ENCODE measurements at places on chromosomes 1 and 21. TPM values are rescaled to one million over a fixed set of nuclear protein-coding genes. Genes with fewer than 3 reads are reported as not detected.

GRCh38 chr1:36467700-36468455 is 3.7 kb upstream of the MRPS15 start:
- peaks cover 21% of the 10 kb centered on the region for H3K4me1 ChIP-seq
- H3K27me3 ChIP-seq, result no peaks in the 10 kb centered on the region
- H3K4me3 ChIP-seq, result no peak overlapping the region
- no peak overlapping the region for H3K27ac ChIP-seq
- DNase-seq, result no peak

- H3K27ac ChIP-seq, result peak overlapping the region; percentile 85
- H3K4me1 ChIP-seq, result peaks cover 25% of the 10 kb centered on the region
- H3K36me3 ChIP-seq, result no peaks in the 10 kb centered on the region
- no peak for DNase-seq
- H3K4me3 ChIP-seq, result no peak overlapping the region
These were observed 2.8 kb upstream of the CAPZB start for GRCh38 chr1:19488136-19488535.

GRCh38 chr1:93814795-93815340 is 64.1 kb downstream of the DNTTIP2 start:
- peak overlapping the region; percentile 77 for H3K27ac ChIP-seq
- no peaks in the 10 kb centered on the region for H3K27me3 ChIP-seq
- H3K4me1 ChIP-seq, result peaks cover 39% of the 10 kb centered on the region
- no peak for DNase-seq
- no peaks in the 10 kb centered on the region for H3K36me3 ChIP-seq
- no peak overlapping the region for H3K4me3 ChIP-seq

Gene SCCPDH
- total RNA-seq, result 35.1 TPM

Gene RABIF
- total RNA-seq, result 6.5 TPM

Measured in mesothelial cell of epicardium (in vitro differentiated cells).